Sciatic nerve (tissue), 2 donors: ENCODE measurements at places on chromosomes 13 and 19. TPM values are rescaled to one million over a fixed set of nuclear protein-coding genes. Genes with fewer than 3 reads are reported as not detected.

DNA sequence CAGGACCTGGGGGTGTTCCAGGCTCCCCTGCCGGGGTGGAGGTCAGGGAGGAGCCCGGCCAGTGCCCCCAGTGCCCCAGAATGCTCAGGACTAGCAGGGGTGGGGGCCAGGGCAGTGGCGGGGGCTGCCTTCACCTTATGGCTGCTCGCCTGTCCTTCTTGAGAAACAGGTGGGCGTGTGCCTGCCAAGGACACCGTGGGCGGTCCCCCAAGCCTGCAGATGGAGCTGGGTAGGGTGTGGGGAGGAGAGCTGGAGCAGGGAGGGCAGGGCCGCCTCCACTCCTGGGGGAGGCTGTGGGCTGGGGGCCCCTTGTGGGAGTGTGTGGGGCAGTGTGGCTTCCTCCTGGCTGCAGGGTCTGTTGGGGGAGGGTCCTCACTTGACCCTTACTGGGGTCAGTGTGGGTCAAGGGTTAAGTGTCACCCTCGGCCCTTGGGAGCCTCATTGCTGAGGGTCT is 160.1 kb downstream of the KDM4B start:
- no peak for DNase-seq

- no peak for DNase-seq
Observed at GRCh38 chr19:23783636-23784035, 24.9 kb upstream of the ZNF681 start.

GRCh38 chr13:48533961-48534600 is 1.2 kb upstream of the RCBTB2 start:
- DNase-seq: no peak

- DNase-seq: no peak
Observed at GRCh38 chr13:100100115-100100879, 11.4 kb downstream of the PCCA start.

DNA sequence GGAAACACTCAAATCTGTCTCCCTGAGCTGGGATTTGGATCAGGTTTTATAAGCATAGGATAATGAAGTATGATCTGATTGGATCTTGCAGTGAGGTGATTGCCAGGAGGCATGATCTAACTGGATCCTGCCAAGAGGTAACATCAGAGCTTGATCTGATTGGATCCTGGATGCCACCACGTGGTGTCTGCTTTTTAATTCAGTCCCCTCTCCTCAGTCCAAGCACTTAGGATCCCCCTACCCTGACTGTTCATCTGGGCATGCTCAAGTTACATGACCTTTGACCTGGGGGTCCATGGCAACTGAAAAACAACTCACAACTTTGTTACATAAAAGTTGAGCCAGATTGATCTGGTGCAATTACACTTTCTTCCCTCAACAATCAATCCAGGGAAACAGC is 47.5 kb upstream of the LSM14A start:
- DNase-seq: no peak

DNA sequence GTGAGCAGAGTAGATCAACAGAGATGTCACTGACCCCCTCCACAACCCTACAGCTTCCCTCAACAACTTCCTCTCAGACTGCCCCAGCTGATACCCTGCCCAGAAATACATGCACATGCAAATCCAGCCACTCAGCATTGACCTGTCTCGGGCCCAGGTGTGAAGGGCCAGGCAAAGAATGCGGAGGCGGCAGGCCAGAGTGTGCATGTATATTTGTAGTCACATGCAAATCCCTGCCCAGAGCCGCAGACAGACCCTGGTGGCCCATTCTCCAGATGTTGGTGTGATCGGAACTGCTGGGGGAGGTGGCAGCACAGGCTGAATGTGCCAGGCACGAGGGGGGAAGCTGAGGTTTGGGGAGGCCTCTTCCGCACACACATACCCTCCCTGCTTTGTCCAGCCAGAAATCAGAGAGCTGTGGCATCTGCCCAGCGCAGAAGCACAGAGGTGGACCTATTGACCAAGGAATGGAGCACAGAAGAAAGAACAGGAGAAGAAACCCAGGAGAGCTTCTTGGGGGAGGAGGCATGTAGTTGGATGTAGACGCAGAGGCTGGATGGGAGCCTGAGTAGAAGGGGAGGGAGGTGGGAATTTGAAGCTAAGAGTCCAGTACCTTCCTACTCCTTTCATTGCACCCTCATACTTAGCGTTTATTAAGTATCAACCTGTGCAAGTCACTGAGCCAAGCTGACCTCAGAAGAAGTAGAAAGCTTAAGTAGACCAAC is 14.4 kb downstream of the MEF2B start:
- no peak for DNase-seq

- no peak for DNase-seq
Observed at GRCh38 chr13:50334944-50335343, 319.7 kb downstream of the KCNRG start.

The IRGC gene
- total RNA-seq: not detected

The CLEC11A gene
- total RNA-seq: 16.6 TPM
